ENCODE measurements at places on chromosomes 2 and 18.

DNA sequence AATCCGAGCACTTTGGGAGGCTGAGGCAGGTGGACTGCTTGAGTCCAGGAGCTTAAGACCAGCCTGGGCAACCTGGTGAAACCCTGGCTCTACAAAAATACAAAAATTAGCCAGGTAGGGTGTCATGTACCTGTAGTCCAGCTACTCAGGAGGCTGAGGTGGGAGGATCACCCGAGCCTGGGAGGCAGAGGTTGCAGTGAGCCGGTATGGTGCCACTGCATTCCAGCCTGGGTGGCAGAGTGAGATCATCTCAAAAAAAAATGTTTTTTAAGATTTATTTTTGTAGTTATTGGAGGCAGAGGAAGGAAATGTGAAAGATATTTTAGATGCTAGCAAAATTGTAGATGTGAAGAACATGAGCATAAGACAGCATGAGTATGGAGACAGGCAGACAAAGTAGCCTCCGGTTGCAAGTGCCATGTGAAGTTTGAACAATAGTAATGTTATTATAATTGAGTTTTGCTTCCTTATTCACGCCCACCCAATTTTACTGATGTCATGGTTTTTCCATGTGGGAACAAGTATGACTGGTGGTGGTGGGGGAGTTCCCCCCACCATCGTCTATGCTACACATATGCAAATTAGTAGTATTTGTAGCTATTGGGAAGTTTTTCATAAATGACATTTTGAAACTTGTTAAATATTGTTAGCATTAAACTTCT lies 18.0 kb downstream of the REL start:
- DNase-seq = no peak

DNA sequence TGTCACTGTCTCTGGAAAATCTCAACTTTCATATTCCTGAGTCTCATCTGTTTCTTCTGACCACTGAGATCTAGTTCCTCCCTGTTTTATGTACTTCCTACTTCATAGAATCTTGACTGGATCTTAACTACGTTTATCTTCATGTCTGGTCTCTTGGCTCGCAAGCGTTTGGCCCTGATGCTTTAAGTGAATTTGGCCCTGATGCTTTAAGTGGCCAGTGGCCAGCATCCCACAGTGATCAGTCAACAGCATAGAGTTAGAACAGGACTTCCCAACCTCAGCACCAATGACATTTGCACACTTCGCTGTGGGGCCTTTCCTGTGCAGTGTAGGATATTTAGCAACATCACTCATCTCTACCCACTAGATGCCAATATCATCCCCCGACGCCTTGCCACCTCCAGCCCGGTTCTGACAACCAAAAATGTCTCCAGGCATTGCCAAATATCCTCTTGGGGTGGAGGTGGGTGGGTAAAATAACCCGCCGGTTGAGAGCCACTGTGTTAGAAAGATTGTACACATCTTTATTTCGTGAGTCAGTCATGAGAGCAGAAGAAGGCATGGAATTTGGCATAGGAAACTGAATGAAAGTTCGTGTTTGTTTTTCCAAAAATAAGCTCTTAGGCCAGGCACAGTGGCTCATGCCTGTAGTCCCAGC lies 12.2 kb downstream of the TM4SF20 start:
- peak; percentile 99 for DNase-seq

GRCh38 chr2:6957031-6957714 lies 40.0 kb downstream of the RNF144A start:
- no peak for DNase-seq

- no peak for DNase-seq
Observed at GRCh38 chr2:223805008-223805407, 32.4 kb downstream of the AP1S3 start.

GRCh38 chr2:85577386-85578242 lies at the start of gene VAMP8:
Gene VAMP8 (plus strand): TSS chr2:85577586. CDS start chr2:85577647, 61 bp downstream.
- no peak for DNase-seq

- no peak for DNase-seq
Observed at GRCh38 chr2:237640493-237640998, 13.2 kb downstream of the LRRFIP1 start.

DNA sequence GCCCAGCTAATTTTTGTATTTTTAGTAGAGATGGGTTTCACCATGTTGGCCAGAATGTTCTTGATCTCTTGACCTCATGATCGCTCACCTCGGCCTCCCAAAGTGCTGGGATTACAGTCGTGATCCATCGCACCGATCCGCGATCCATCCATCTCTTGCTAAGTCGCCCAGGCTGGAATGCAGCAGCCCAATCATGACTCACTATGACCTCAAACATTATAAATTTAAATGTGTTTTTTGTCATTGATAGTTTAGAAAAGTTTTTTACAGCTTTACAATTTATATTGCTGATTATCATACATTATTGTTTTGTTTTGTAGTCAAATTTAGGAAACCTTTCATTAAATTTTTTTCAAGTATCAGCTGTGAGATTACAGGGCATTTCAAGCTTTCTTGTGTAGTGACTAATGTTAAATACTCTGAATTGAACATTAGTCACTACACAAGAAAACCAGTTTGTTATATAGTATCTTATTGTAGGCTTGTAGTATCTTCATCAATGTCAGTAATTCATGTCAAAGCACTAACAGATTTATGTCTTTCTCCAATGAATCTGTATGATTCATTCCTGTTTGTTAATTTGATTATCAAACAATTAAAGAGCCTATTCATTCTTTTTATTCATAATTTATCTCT lies 37.5 kb downstream of the NR4A2 start:
- DNase-seq = no peak
